GM12878 (cell line): ENCODE measurements at places on chromosomes 4 and X. TPM values are rescaled to one million over a fixed set of nuclear protein-coding genes. Genes with fewer than 3 reads are reported as not detected.

The USO1 gene
- 44.2 and 49.2 TPM in 2 replicates for total RNA-seq

The HNRNPDL gene
- 314 and 323 TPM in 2 replicates for total RNA-seq

DNA sequence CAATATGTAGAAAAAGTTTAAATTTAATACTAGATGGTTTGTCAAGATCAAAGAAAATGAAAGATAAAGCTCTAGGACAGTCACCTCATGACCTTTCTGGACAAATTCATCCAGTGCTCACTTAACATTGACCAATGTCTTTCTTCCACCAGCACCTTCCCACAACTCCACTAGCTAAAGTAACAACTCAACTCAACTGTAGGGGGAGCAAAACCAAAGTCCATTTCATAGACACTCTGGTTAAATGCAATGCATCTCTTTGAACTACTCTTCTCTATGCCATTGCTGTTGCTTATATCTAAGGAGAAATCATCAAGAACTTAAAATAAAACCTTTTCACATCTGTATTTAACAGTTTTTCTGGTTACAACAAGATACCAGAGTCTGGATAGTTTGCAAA lies 25.1 kb downstream of the UGT2B4 start:
- no peak overlapping the region for H3K27ac ChIP-seq
- no peak for DNase-seq
- H3K36me3 ChIP-seq, result no peaks in the 10 kb centered on the region
- H3K4me1 ChIP-seq, result no peaks in the 10 kb centered on the region
- no peak overlapping the region for H3K4me3 ChIP-seq
- H3K27me3 ChIP-seq, result no peaks in the 10 kb centered on the region

- no peak for DNase-seq
- H3K27ac ChIP-seq, result no peak overlapping the region
- H3K27me3 ChIP-seq, result no peaks in the 10 kb centered on the region
- H3K4me1 ChIP-seq, result no peaks in the 10 kb centered on the region
Observed at GRCh38 chrX:51026862-51027261, 116.3 kb downstream of the BMP15 start.

The ZMAT1 gene
- 1.8 and 1.9 TPM in 2 replicates for total RNA-seq

GRCh38 chr4:120773641-120774040 lies 148.9 kb downstream of the PRDM5 start:
- no peak for DNase-seq
- H3K27ac ChIP-seq, result no peak overlapping the region
- H3K36me3 ChIP-seq, result no peaks in the 10 kb centered on the region

- peaks cover 11% of the 10 kb centered on the region for H3K4me1 ChIP-seq
- no peak overlapping the region for H3K27ac ChIP-seq
- H3K4me3 ChIP-seq, result no peak overlapping the region
- no peak for DNase-seq
- no peaks in the 10 kb centered on the region for H3K36me3 ChIP-seq
- no peaks in the 10 kb centered on the region for H3K27me3 ChIP-seq
Observed at GRCh38 chr4:121277194-121278105, 103.4 kb downstream of the QRFPR start.

GRCh38 chr4:54473798-54474197 lies 184.0 kb upstream of the KIT start:
- no peak overlapping the region for H3K4me3 ChIP-seq
- H3K36me3 ChIP-seq, result no peaks in the 10 kb centered on the region
- H3K27me3 ChIP-seq, result no peaks in the 10 kb centered on the region
- DNase-seq, result no peak
- no peak overlapping the region for H3K27ac ChIP-seq
- H3K4me1 ChIP-seq, result no peaks in the 10 kb centered on the region

DNA sequence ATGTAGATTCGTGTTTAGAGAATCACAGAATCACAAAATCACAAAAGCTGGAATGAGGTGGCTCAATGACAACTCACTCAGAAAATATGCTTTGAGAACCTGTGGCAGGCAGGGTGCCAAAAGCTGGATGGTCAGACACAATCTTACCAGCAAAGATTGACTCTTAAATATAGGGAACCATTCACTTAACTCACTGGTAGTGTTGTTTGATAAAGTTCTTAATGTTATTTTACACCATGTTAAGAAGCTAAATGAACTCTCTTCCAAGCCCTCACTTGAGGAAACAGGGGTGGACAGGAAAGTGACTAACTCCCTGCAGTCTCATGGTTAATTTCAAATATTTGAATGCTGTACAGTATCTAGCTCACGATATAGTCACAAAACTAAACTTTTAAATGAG lies 5.7 kb upstream of the SCOC start:
- H3K4me1 ChIP-seq, result peaks cover 4% of the 10 kb centered on the region; the same call in 1 of the 2 replicates
- H3K36me3 ChIP-seq, result no peaks in the 10 kb centered on the region
- DNase-seq, result no peak
- H3K4me3 ChIP-seq, result no peak overlapping the region
- H3K27me3 ChIP-seq, result no peaks in the 10 kb centered on the region
- H3K27ac ChIP-seq, result no peak overlapping the region

DNA sequence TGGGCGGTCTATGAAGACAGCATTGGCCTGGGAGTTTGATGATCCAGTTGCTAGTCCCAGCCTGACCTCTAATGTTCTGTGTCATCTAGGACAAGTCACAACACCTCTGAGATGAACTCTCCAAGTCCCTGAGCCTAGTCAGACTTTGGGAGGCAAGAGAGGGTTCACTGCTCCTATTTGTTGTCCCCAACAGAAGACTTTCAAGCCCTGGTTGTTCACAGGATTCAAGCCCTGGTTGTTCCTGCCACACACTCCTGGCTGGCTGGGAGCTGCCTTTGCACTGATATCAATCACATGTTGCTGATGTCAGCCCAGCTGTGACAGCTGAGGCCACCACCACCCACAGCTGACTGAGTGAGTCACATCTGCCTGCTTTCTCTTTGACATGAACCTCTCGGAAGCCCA lies 253.2 kb upstream of the RASGEF1B start:
- no peak overlapping the region for H3K27ac ChIP-seq
- H3K36me3 ChIP-seq, result no peaks in the 10 kb centered on the region
- no peak overlapping the region for H3K4me3 ChIP-seq
- no peaks in the 10 kb centered on the region for H3K27me3 ChIP-seq
- no peaks in the 10 kb centered on the region for H3K4me1 ChIP-seq

- H3K4me1 ChIP-seq, result no peaks in the 10 kb centered on the region
- no peak overlapping the region for H3K27ac ChIP-seq
- no peaks in the 10 kb centered on the region for H3K27me3 ChIP-seq
- no peak overlapping the region for H3K4me3 ChIP-seq
- no peaks in the 10 kb centered on the region for H3K36me3 ChIP-seq
Observed at GRCh38 chrX:7620560-7620959, 222.4 kb upstream of the VCX start.

The MFAP3L gene
- 0.10 TPM in 1 of 2 replicates, not detected in the other for total RNA-seq

DNA sequence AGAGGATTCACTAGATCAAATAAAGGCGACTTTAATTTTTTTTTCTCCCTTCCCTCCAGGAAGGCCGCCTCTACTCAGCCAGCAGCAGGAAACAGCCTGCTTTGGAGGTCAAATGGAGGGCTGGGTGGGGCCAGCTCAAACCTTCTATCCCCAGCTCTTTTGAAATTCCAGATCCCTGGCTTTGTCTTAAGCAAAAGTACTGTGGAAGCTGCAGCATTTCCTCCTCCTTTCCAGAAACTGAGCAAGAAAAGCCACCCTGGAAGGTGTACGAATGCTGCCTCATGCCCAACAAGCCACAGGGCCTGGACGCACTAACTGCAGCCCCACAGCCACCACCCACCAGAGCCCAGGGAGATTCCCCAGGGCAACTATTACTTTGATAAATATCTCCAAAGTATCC lies 55.1 kb upstream of the ZCCHC13 start:
- H3K36me3 ChIP-seq, result no peaks in the 10 kb centered on the region
- H3K27ac ChIP-seq, result no peak overlapping the region
- DNase-seq, result no peak
- H3K27me3 ChIP-seq, result no peaks in the 10 kb centered on the region
- no peaks in the 10 kb centered on the region for H3K4me1 ChIP-seq

DNA sequence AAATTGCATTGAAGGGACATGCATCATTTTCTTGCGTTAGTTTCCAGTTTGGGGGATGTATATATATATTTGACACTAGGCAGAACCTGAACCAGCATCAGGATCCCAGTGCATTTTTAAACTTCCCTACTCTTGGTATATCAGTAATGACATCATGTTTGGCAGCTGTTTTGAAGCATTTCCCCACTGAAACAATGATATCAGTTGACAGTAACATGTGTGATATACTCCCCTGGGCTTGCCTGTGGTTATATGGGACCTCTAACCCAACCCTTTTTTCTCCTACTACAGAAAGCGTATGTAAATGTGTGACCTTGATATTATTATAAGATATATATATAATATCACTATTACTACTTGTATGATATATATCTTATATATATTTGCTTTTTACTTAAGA lies 225.9 kb upstream of the CASK start:
- no peak overlapping the region for H3K4me3 ChIP-seq
- H3K36me3 ChIP-seq, result no peaks in the 10 kb centered on the region
- H3K27me3 ChIP-seq, result no peaks in the 10 kb centered on the region
- no peak for DNase-seq
- H3K27ac ChIP-seq, result no peak overlapping the region
- H3K4me1 ChIP-seq, result no peaks in the 10 kb centered on the region

DNA sequence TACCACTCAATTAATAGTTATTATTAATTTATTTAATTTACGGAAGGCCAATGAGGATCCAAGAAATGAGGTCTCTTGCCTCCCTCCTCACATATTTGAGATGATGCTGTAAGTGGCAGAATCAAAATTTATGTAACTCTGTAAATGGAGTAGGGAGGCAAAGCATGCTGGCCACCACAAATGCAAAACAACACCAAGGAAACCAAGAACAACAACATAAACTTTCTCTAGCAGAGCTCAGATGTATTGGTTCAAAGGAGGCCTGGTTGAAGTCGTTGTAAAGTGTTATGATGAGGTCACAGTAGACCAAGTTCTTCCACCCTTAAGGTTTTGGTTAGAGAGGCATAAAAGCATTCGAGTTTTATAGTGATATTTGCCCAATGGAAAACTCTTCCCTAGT lies 194.8 kb upstream of the FAT1 start:
- H3K4me1 ChIP-seq, result no peaks in the 10 kb centered on the region
- no peaks in the 10 kb centered on the region for H3K27me3 ChIP-seq
- no peaks in the 10 kb centered on the region for H3K36me3 ChIP-seq
- H3K27ac ChIP-seq, result no peak overlapping the region
- H3K4me3 ChIP-seq, result no peak overlapping the region

DNA sequence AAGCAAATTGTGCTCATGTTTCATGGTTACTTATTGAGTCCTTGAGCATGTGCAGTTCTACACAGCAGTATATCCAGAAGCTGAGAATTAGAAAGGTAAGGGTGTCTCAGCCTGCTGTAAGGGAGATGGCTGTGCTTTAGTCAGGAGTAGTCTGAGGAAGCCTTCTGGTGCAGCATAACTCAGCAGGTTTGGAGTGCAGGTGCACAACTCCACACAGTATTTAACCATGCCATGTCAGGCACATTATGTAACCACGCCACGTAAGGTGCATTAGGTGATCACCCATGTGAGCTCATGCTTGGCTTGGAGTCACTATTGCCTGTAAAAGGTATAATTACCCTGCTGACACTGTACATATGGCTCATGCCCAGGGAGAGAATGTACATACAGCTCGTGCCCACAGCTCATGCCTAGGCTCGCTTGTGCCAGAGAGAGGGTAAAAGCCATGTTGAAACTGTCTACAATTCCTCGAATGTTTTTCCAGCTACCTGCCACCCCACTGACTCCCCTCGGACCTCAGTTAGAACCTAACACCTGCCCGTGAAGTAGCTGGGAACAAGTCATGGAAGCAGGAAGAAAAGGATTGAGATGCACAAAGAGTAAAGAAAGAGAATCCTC lies 37.8 kb downstream of the UCHL1 start:
- no peaks in the 10 kb centered on the region for H3K36me3 ChIP-seq
- no peaks in the 10 kb centered on the region for H3K4me1 ChIP-seq
- H3K27ac ChIP-seq, result no peak overlapping the region
- no peak for DNase-seq
- no peaks in the 10 kb centered on the region for H3K27me3 ChIP-seq
- no peak overlapping the region for H3K4me3 ChIP-seq

- H3K4me3 ChIP-seq, result no peak overlapping the region
- H3K27ac ChIP-seq, result no peak overlapping the region
- no peak for DNase-seq
Observed at GRCh38 chr4:78951862-78952472, 12.7 kb upstream of the PAQR3 start.

DNA sequence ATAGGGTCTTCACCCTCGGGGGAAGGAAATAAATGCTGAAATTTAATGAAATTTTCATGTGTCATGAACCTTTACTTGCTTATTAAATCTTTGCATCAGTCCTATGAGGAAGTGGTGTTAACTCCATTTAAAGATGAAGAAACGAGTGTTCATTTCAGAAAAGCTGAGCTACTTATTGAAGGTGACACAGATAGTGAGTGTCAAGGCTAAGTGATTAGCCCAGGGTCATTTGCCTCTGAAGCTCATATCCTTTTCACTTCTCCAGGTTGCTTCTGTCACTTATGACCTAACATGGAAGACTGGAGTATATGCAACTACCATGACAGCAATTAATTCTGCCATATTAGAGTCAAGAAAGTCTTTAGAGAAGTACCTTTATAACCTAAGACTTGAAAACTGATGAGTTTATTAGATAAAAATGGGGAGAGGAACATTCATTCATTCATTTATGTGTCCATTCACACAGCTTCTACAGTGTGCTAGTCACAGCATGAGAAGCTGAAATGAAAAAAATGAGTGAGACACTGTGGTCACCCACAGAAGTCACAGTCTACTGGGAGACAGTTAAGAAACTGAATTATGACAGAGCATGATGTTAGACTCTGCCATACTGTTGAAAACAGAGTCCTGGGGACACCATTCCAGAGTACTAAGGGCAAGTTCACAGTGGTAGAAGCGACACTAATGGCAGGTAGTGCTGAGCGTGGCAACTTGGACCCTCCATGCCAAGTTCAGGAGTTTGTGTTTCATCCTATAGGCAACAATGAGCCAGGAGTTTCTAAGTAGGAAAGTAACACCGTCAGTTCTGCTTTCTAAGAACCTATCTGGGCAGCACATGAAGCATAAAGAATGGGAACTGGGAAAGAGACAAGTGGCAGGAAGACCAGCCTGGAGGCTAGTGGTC lies 21.3 kb downstream of the ALPK1 start:
- peaks cover 41% of the 10 kb centered on the region for H3K4me1 ChIP-seq
- H3K27me3 ChIP-seq, result no peaks in the 10 kb centered on the region
- peak; percentile 70 for DNase-seq
- H3K27ac ChIP-seq, result peak overlapping the region; percentile 95

DNA sequence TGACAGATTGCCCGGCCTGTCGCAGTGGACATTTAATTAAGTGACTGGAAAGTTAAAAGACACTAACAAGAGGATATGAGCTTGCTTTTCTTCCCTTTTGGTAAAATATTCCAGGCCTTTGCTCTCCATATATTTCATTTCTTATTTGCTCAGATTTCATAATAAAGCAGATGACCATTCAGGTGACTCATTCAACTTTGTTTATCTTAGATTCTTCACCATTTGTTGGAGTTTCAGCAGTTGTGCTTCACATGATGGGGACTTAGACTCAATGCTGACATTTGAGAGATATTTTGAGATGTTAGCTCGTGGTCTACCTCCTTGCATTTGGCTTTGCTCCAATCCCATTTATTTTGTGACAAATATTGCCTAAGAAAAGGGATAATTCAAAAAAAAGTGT lies 312.2 kb downstream of the ARHGAP24 start:
- H3K36me3 ChIP-seq, result no peaks in the 10 kb centered on the region
- H3K27ac ChIP-seq, result no peak overlapping the region
